ENCODE measurements at places on chromosomes 1 and 21.
A peak's percentile ranks its signal among the peaks of the same experiment; 100 is the strongest.

GRCh38 chr1:201525193-201525778 is 13.6 kb upstream of the NAV1 start:
- DNase-seq: no peak

DNA sequence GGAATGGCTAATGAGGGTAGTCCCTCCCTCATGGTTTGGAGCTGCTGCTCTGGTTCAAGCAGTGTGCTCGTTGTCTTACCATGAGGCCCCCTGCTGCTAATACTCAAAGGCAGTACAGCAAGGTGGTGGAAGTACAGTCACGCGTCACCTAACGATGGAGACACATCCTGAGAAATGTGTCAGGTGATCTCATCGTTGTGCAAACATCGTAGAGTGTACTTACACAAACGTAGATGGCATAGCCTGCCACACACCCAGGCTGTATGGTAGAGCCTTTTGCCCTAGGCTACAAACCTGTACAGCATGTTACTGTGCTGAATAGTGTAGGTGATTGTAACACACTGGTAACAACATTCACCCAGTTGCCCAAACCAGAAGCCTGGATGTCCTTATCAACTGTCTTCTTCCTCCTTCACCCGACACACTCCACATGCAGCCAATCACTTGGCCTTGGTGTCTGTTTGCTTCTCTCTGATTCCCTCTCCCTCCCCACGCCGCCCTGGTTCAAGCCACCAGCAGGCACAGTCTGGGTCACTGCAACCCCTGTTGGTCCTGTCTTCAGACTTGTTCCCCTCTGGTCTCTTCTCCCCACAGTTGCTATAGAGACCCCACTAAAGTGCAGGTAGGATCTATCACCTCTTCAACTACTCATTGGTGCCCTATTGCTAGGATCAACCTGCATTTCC is 6.0 kb upstream of the KCNA2 start:
- peak; percentile 10 for DNase-seq

- no peak for DNase-seq
Measured at GRCh38 chr21:38807441-38807871, 1.7 kb downstream of the ETS2 start.

GRCh38 chr1:220224611-220225124 is 47.6 kb downstream of the RAB3GAP2 start:
- DNase-seq: no peak

DNA sequence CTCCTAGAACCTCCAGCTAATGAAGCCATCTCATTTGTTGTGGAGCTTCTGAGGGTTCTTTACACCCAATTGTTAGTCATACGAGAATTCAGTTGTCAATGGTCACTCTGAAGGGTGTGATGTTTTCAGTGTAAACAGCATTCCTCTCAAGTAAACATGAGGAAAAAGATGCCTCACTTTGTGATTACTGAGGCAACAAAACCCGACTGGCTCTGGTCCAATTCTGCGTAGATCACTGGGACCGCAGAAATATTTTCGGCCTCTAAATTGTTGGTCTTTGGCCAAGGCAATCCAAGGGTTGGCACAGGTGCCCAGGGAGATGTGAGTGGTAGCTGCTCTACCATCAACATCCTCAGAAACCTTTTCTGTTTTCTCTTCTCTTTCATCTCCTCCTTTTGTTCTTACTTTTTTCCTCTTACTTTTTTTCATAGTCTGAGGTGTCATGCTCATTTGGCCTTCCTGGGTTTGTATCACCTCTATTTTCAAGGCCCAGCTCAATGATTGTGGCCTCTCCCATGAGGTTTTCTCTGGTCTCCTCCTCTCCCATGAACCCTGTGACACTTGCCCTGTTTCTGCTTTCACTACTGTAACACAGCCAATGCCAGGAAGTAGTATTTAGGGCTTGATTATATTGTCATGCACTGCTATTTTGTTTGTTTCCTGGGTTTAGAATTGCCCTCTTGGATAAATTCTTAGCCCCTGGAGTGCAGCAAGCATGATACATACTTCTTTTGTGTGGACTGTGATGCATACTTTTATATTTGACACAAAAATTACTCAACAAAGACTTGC is 221.9 kb downstream of the TNR start:
- no peak for DNase-seq

DNA sequence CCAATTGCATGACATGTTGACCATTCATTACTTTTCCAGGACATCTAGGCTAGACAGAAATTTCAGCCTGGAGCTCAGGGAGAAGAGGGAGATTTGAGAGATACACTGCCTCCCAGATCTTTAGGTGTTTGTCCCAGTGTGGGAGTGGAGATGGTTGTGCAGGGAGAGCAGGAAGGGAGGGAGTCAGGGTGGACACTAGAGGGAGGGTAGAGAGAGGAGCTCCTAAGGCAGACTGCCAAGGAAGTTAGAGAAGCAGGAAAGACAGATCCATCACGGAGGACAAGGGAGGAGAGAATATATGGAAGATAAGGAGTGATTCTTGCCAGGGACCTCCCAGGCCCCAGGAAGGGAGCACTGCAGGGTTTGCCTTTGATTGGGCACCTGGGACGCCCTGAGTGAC is 8.7 kb downstream of the CDCA8 start:
- DNase-seq: no peak

DNA sequence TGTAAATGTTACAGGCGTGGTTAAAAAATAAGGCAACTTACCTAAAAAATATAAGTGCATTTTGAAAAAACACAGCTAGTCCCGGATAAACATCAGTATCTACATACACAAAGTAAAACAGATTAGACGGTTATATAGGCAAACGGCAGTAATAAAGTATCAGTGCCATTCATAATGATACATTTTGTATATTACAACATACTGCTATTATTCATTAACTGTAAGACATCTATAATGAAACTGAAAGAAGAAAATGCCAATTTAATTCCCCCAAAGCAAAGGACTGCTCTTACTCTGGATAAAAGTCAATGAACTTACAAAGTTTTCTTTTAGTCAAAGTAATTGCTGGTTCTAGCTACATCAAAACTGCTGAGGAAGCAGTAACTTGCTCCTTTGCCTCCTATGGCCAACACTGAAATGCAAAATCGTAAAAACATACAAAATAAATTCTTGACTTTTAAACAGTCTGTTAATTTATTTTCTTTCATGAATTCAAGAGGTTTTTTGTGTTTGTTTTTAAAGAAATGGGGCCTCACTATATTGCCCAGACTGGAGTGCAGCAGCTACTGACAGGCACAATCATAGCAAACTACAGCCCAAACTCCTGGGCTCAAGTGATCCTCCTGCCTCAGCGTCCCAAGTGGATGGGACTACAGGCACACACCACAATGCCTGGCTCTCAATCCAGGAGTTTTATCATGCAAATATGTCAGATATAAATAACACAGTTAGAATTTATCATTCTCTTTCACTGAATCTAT is 23.9 kb downstream of the TMEM50B start:
- no peak for DNase-seq
